ENCODE measurements at places on chromosomes 4 and X.

DNA sequence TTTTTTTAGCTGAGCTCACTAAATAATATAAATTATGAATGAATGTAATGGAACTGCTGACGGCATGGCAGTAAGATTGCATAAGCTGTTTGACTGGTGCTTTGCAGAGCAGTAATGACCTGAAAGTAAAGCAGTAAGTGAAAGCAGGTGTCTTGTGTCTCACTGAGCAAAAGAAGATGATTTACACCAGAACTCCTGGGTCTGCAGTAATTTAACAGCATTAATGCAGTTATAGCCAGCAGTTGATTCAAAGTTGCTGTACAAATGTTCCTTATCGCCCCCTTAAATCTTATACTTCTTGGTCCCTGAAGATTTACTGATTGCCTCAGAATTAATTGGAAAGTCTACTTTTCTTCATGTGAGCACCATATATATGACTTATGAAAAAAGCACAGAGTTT lies 187.7 kb downstream of the DCTD start:
- no peak for DNase-seq

- DNase-seq: no peak
Observed at GRCh38 chrX:72125331-72126047, 6.2 kb downstream of the RTL5 start.

DNA sequence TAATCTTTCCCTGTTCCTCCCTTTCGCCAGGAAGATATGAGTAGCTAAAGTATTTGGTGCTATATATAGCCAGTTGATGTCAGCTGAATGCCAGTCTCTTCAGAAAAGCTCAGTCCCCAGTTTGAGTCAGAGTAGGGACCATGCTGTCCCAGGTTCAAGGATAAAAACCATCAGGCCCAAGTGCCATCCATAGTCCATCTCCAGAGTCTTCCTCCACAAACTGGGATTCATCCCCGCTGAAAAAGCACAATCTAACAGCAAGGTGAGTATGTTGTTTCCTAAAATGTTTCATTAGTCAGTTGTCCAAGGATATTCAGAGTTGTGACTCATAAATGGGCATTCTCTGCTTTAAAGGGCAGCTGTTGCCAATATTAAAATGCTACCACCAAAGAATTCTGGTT lies at the start of gene MYOZ2:
Gene MYOZ2, plus strand, starts transcription at position 112 of the 401 bp plus-strand sequence. CDS start 694 bp downstream, outside the sequence.
- no peak for DNase-seq

DNA sequence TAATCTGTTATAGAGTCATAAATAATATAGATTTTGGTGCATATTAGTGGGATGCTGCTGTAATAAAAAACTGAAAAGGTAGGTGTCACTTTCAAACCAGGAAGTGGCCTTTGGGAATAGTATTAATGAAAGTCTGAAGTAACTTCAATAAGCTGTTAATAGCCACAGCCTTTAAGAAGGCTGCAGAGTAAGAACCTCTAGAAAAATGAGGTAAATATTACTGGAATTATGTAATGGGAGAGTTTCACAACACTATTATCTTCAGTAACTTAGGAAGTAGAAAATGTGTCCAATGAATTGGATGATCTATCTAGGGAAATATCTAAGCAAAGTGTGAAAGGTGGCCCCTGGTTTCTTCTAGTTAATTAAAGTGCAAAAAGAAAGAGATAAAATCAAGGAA lies 104.7 kb downstream of the NCAPG start:
- no peak for DNase-seq

DNA sequence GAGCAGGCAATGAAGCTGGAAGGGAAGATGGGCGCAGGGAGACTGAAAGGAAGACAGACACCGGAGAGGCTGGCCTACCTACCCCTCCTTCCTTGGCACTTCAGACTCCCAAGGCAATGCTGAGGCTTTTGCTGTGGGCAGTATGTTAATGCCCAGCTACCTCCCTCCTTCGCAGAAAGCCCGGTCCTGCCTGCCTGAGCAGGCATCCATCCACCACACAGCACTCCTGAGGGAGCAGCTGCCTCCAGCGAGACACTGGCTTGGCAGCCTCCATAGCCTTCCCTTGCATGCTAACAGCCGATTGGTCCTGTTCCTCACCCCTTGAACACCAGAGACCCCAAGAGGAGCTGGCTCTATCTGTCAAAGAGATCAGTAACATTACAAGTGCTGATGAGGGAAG lies 14.4 kb downstream of the GABRQ start:
- no peak for DNase-seq

GRCh38 chr4:65791111-65791811 lies 121.0 kb upstream of the EPHA5 start:
- no peak for DNase-seq

- DNase-seq: no peak
Observed at GRCh38 chr4:182809417-182810102, 107.6 kb downstream of the DCTD start.

GRCh38 chr4:68960294-68961163 lies 8.9 kb upstream of the UGT2A3 start:
- no peak for DNase-seq

DNA sequence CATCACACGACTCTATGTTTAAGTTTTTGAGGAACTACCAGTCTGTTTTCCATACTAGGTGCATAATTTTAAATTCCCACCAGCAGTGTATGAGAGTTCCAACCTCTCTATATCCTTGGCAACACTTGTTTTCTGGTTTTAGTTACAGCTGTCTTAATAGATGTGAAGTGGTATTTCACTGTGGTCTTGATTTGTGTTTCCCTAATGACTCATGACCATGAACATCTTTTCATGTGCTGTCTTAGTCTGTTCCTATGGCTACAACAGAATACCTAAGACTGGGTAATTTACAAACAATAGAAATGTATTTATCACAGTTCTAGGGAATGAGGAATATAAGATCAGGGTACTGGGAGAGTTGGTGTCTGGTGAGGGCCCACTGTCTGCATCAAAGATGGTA lies 51.5 kb upstream of the GPR78 start:
- DNase-seq: no peak

GRCh38 chrX:46251755-46252154 lies 293.5 kb downstream of the ZNF674 start:
- DNase-seq: no peak

GRCh38 chrX:148530464-148531077 lies 30.2 kb downstream of the AFF2 start:
- peak; percentile 10 for DNase-seq

GRCh38 chr4:72378901-72379300 lies 190.1 kb downstream of the ADAMTS3 start:
- DNase-seq: no peak

DNA sequence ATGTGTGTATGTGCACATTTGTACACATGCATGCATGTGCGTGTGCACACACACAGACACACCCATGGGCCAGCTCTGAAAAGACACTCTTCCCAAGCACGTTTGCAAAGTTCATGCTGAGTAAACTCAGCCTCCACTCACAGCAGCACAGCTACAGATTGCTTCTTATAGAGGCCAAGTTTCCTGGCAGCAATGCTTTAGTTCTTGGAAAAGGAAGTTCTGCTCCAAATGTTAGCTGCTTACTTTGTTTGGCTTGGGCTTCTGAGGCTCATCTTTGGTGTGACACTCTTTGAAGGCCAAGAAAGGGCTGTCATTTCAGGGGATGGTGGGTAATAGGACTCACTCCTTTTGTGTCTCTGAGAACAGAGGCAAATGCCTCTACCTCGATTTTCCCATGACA lies 6.6 kb downstream of the PLP1 start:
- DNase-seq: no peak

All from stimulated activated CD4-positive, alpha-beta T cell treated with anti-CD3 and anti-CD28 coated beads, Interleukin-4, amount 100 ng/mL, for 24 hours (primary cell).